ENCODE measurements at places on chromosomes 3 and 15.

- DNase-seq: no peak
These were observed 13.5 kb downstream of the SOX2 start for GRCh38 chr3:181725131-181725731.

DNA sequence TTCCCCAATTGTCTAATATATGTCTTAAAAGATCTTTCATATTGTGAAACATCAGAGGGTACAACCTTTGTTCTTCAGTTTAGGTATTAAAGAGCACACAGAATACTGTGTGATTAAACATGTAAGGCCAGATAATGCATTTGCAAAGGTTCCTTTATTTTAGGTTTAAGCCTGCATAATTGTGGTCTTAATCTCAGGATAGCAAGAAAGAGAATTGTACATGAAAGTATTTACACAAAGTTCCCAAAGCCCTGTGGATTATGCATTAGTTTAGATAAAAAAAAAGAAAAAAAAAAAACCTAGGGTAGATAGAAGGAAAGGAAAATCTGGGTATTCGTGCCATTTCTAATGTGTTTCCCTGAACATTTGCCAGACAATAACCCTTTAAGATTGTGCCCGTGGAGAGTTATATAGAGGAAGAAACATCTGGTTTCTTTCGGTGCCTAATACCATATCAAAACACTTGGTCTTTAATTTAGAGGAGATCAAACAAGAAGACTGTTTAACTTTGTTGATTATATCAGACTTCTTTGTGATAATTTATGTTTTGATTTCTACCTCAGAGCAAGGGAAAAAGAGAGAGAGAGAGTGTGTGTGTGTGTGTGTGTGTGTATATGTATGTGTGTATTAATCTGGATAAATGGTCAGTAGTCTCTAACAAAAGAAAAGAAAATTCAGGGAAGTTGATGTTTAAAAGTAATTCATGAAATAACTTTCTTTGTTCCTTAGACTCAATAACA, 139.6 kb upstream of the CGNL1 start:
- no peak for DNase-seq

DNA sequence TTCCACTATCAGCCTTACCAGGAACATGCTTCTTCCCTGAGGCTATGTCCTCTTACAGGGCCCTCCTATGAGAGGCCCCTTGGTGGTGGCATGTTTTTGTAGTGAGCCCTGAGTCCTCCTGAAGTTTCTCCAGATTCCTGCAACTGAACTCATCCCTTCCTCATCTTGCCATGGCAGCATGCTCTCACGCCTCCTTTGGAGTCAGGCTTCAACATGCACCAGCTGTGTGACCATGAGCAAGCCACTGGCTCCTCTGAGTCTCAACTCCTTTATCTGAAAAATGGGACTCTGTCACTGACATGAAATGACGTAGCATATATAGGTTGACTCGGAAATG, 216.3 kb upstream of the TLE3 start:
- DNase-seq: no peak

- DNase-seq: no peak
These were observed 5.0 kb downstream of the RHO start for GRCh38 chr3:129533406-129533805.

DNA sequence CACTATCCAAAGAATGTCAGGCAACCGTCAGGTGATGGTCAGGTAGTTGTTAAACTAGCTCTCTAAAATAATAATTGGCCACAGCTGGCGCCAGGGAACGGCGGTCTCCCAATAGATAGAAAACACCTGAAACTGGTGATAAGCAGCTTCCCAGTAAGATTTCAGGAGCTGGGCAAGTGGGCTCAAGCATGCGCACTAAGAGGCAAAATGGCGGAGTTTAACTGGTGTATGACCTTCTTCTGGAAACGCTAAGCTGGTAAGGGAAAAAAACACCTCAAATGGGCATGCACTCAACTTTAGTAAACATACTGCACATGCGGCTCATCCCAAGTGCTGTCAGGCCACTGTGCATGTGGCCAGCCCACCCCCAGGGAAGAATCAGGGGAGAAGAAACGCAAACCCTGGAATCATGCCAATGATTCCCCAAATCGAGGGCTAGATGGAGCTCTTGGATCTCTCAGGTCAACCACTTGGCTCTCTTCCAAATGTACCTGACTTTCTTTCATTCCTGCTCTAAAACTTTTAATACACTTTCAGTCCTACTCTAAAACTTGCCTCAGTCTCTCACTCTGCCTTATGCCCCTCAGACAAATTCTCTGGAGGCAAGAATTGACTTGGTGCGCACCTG, 195.0 kb downstream of the ZNF621 start:
- no peak for DNase-seq

GRCh38 chr3:130823241-130823884, 70.5 kb upstream of the ATP2C1 start:
- DNase-seq: no peak
